ENCODE measurements at places on chromosomes 3 and 15. TPM values are rescaled to one million over a fixed set of nuclear protein-coding genes. Genes with fewer than 3 reads are reported as not detected.

DNA sequence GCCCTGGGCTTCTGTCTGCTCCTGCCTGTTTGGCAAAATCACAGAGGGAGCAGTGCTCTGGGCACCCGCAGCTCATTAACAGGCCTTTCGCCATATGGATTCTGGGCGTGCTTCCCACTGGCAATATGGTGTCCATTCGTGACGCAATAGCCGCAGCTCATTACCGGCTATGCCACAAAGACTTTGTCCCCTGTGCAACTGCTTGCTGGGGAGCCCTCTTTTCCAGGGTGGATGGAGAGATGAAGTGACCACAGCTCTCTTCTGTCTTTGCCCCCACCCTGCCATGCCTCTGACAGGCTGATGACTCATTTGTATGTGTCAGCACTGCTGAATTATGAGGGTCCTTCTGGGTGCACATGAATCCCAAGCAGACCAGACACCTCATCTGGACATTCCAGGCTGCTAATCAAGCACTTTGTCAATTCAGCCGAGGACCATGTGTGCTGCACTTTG is 214.3 kb upstream of the FEZF2 start:
- peak; percentile 85 for DNase-seq

The EIF4A2 gene
- polyA plus RNA-seq, result 853 TPM

The IL5RA gene
- 2.9 TPM for polyA plus RNA-seq

DNA sequence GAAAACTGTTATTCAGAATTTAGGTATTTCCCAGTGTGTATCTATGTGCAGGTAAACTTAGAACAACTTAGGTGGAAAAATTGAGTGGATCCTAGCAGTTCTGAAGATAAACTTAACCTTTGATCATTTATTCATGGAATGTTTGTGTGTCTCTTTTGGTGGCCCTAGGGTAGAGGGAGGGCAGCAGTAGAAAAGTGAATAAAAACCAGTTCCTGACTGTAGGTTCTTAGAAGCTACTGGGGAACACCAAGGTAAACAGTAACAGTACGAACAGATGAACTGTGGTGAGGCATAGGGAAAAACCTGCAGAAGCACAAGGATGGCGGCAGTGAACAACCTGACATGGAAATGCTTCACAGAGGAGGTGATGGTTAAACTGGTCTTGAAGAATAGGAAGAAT is 2.5 kb downstream of the SNRK start:
- DNase-seq, result no peak

- DNase-seq, result no peak
Observed at GRCh38 chr3:136067211-136067610, 101.7 kb downstream of the PPP2R3A start.

The ASB14 gene
- 0.96 TPM for polyA plus RNA-seq

The SAMMSON gene
- 0.08 TPM for polyA plus RNA-seq

DNA sequence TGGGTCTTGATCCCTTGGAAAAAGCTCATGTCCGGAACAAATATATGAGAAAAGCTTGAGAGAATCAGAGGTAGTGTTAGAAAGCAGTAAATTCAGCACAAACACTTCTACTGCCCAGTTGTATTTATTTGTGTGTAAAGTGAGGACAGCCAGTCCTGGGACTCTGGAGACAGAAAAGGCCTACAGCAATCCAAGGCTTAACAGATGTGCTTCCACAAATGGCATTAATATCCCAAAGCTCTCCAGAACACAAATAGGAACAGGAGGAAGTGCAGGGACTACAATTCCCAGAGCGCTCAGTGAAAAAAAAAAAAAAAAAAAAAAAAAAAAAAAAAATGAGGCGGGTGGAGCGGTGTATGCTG is 390 bp upstream of the AP2M1 start:
- DNase-seq, result no peak

GRCh38 chr3:47664519-47664918 is 85.9 kb upstream of the CSPG5 start:
- DNase-seq, result no peak

The SNX22 gene
- 2.9 TPM for polyA plus RNA-seq

DNA sequence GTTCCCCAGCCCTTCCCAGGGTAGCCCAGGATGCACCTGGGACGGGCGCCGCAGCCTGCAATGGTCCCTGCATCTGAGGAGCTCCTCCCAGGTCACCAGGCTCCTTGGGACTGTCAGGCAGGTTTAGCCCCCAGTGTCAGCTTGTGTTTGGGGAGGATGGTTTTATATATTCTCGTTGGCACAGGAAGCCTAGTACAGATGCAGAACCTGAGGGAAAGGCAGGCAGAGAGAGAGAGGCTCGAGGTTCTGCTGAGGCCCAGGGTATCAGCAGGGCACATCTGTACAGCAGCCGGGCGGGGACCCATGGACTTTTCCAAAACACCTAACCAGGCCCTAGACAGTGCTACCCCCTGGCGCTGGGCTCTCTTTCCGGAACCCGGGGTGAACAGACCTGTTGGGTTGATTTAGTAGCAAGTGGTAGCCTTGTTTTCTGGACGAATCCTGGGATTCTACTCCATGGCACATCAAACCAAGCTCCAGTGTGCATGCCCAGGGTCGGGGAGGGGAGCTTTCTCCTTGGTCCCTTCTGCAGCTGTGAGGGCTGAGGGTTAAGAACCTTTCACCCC is 8.6 kb downstream of the PAK6 start:
- no peak for DNase-seq

The MUC20 gene
- polyA plus RNA-seq, result 18.7 TPM

GRCh38 chr3:168705412-168705811 is 609.7 kb upstream of the GOLIM4 start:
- DNase-seq, result no peak

DNA sequence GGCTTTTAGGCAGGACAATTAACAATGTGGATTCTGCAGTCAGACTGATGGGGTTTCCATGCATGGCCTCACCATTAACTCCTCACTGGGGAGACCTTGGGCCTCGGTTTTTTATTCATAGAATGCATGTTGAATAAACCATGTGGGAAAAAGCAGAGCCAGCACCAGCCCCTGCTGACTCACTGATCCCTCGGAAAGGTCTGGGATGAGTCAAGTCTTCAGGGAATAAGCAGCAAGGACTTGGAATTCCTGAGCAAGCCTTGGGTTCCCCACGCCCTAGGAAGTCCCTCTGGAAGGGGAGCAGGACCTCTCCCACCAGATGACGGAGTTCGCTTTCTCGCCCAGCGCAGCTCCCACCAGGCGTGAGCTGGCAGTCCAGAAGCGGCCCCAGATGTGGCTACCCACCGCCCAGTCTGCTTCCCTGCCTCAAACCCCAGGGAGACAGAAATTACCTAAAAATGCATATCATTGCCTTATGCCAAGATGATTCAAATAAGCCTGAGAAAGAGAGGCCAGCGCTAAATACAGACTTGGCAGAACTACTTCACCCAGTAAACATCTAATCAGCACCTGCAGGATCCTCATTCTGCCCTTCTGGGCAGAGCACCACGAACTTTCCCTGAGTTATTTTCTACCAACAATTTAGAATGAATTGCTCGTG is 45.4 kb downstream of the BTD start:
- no peak for DNase-seq

GRCh38 chr15:48373821-48374451 is 42.7 kb downstream of the DUT start:
- no peak for DNase-seq

The MYEF2 gene
- polyA plus RNA-seq, result 33.1 TPM

The CTXN2 gene
- not detected for polyA plus RNA-seq

The ATP13A5 gene
- polyA plus RNA-seq, result 0.69 TPM

DNA sequence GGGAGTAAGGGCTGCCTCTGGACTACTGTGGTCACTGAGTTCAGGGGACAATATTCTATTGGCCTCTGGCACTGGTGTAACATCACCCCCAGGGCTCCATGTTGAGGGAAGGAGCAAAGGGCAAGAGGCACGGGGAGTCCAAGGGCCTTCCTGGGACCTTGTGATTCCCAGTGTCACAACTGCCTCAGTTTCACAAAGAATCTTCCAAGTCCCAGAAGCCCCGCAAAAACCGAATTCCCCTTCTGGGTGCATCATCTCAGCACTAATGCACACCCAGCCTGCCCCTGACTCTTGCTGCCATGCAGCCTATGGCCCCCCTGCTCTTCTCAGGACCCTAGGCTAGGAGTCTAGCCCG is 5.5 kb downstream of the AMOTL2 start:
- DNase-seq, result no peak

DNA sequence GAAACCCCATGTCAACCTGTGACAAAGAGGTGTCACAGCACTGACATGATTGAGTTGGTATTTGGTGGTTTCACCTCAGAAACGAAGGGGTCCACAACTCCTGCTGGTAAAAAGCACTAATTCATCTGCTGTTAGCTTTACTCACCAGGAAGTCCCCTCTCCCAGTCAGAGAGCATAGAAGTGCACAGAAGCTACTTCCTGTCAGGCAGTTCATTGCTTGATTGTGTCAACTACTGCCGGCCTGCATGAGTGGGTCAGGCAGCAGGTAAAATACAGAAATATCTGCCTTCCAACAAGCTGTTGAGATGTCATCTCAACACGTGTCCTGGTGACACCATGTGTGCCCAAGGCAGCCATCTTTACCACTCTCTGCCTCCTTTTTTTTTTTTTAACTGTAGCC is 596.6 kb upstream of the NR2F2 start:
- DNase-seq, result no peak

The CHST2 gene
- 108 TPM for polyA plus RNA-seq

The LCTL gene
- polyA plus RNA-seq, result 0.44 TPM

The NR2E3 gene
- polyA plus RNA-seq, result 0.59 TPM

- no peak for DNase-seq
Observed at GRCh38 chr15:85563328-85563727, 182.9 kb downstream of the AKAP13 start.

The CAMKV gene
- not detected for polyA plus RNA-seq

DNA sequence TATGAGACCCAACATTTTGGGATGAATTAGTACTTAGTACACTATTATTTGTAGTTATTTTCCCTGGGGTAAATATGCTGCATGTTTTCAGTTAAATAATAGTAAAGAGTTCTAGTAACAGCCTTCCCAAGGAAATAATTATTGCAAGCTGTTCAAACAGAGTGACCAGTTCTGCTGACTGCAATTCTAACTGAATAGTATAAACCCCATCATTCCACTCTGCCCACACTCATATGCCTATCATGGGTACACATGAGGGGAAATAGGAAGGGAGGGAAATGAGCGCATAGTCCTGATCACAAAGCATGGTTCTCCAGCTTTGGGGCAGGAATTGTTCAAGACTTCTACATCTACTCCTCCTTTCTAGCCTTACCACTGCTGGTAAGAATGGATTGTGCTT is 18.7 kb downstream of the UQCC5 start:
- no peak for DNase-seq

DNA sequence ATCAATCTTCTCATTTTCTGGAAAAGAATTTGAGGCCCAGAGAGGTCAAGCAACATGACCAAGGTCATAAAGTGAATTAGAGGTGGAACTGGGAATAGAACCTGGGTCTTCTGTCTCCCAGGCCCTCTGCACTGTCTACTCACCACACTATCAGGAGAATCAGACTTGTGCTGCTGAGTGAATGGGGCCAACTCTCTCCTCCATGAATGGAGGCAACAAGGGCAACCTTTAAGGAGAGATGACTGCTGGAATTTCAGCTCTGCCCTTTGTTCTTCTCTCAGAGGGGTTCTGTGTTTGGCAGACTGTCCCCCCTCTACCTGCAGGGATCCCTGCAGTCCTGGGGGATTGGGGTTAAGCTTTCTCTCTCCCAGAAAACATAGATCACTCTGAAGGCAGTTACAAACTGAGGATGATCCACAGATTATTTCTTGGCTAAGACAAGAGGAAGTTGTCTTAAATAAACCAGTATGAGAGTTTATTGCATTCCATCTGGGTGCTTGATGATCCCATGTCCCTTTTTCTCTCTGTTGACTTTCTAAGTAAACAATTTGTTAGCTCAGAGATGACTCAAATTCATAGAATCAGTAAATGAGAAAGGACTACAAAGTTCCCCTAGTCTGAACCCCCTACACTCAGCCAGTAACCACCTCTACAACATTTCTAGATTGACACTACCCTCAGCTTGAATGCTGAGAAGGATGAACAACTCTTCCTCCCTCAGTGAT is 99.0 kb upstream of the LIPC start:
- DNase-seq, result no peak

- DNase-seq, result no peak
Observed at GRCh38 chr3:151178208-151178845, 24.7 kb downstream of the GPR171 start.

The CHST13 gene
- polyA plus RNA-seq, result 0.37 TPM

DNA sequence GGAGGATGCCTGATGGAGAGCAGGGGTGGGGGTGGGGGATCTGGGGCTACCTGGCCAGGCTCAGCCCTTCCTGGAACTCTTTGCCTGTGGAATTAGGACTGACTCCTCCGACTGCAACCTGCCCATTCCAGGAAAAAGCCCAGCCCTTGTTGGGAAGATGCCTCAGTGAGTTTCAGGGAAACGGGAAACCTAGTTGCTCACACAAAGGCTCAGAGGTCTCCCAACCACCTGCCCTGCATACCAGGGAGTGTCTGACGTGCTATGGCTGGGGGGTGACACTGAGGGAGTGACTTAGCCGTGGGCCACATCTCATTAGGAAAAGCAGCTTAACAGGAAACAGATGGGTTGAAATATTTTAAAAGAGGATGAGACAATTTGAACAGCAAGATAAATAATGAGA is 27.9 kb downstream of the CYP8B1 start:
- DNase-seq, result no peak

The FBLN2 gene
- 29.3 TPM for polyA plus RNA-seq

DNA sequence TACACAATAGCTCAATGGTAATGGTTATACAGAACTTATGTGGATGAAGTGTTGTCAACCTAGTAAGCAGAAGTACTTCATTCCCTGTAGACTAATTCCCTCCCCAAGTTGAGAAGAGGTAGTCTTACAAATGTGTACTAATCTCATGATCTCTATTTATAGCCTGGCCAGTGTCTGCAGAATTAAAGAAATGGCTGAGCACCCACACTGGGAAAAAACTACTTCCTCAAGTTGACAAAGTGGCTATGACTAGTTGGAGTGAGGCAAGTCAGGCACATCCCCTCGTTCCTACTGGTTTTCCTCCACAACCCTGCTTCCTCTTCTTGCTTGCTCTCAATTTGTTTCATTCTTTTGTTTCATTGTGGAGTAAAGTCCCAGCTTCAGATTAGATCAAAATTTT is 566.7 kb upstream of the ZNF717 start:
- no peak for DNase-seq

DNA sequence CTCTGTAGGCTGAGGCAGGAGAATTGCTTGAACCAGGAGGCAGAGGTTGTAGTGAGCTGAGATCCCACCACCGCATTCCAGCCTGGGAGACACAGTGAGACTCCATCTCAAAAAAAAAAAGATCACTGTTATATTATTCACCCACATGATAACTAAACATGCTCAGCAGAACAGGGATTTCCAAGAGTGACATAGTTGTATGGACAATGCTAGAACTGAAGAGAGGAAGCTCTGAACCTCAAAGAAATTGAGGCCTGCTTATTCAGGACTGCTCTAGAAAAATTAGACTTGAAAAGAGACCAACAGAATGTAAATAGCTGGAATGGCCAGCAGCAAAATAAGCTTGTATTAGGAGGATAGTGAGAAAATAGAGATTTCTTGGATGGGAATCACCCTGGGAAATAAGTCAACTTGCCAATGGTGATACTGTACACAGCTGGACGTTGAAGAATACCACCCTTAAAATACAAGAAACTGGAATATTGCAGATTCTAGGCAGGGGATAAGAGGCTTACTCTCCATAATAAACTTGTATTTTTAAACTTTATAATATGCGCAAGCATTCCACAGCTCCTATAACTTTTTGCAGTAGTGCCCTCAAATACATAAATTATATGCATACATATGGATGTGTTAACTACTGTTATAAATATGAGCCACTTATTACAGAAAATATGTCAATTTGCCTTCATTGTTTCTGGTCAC is 28.2 kb downstream of the PIK3CB start:
- no peak for DNase-seq

All from right lung (tissue), 10 donors.